ENCODE measurements at places on chromosomes 2 and 18. TPM values are rescaled to one million over a fixed set of nuclear protein-coding genes. Genes with fewer than 3 reads are reported as not detected.

DNA sequence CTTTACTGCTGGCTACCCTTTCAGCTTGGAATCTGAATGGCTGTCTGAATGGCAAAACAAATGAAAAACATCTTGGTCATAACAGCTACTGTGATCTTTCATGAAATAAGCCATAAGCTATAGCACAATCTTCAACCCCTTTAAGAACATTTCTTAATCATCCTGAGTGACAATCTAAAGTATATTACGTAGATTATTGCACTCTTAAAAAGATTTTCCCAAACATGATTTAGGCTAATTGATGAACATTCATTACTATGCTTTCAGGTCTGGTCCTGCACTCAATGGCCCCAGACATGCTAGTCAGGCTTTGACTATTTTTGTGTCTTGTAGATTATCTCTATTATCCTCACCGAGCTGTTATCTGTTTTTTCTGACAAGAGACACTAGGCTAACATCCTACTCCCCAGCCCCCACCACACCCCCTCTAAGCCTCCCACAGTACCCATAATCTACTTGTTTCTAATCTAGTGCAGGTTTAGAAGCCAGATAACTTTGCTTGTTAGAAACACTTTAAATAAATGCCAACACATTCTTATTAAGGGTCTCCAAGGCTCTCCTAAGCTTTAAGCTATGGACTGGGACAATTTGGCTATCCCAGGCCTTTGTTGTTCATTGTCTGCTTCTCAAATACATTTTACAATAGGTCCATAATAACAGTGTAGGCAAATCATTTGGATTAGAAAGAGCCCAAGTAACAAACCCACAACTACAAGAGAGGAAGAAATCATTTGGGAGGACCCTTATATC is 4.2 kb downstream of the SMAD2 start:
- H3K27ac ChIP-seq, result no peak overlapping the region
- DNase-seq, result no peak
- H3K36me3 ChIP-seq, result no peaks in the 10 kb centered on the region
- peaks cover 17% of the 10 kb centered on the region for H3K4me1 ChIP-seq
- H3K27me3 ChIP-seq, result no peaks in the 10 kb centered on the region

DNA sequence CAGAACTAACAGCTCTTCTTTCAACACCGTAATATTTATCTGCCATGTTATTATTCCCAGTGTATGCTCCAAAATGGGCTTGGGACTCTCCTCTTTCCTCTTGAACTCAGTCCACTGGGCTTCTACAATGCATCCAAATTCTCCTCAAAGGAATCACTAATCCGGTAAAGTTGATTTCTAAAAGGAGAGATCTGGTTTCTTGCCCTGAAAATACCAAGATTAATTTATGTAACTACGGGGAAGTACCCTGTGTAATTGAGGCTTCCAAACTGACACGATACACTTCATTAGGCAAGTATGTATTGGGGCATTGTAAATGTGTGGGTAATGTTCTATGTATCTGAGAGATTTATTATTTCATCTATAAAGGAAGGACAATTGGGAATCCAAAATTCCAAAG is 5.7 kb downstream of the NCKAP5 start:
- no peak overlapping the region for H3K4me3 ChIP-seq
- no peak overlapping the region for H3K27ac ChIP-seq
- no peaks in the 10 kb centered on the region for H3K36me3 ChIP-seq
- H3K27me3 ChIP-seq, result no peaks in the 10 kb centered on the region
- H3K4me1 ChIP-seq, result no peaks in the 10 kb centered on the region

- H3K4me3 ChIP-seq, result no peak overlapping the region
- peaks cover 5% of the 10 kb centered on the region for H3K27me3 ChIP-seq
- H3K36me3 ChIP-seq, result no peaks in the 10 kb centered on the region
These were observed 1.8 kb downstream of the SPEG start for GRCh38 chr2:219436491-219436890.

DNA sequence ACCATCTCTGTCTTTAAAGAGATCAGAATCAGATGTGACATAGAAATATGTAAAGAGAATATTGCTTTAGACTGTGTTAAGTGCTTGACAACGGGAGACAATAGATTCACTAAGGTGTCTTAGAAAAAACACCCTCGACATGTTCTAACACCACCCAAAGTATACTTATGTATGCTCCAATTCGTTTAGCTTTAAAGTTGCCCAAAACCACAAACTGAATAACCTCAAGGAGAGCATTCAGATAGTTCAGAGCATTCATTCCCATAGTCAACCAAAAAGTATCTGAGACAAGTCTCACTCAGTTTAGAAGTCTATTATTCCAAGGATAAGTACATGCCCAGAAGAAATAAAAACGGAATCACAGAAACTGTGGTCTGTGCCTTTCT is 96.4 kb downstream of the KYNU start:
- no peaks in the 10 kb centered on the region for H3K4me1 ChIP-seq
- no peaks in the 10 kb centered on the region for H3K36me3 ChIP-seq
- H3K27ac ChIP-seq, result no peak overlapping the region
- DNase-seq, result no peak

- no peaks in the 10 kb centered on the region for H3K4me1 ChIP-seq
- H3K27me3 ChIP-seq, result no peaks in the 10 kb centered on the region
- H3K4me3 ChIP-seq, result no peak overlapping the region
- DNase-seq, result no peak
These were observed 593.2 kb upstream of the ZNF804A start for GRCh38 chr2:184004948-184005672.

SLC30A3 gene
- total RNA-seq, result not detected

DNA sequence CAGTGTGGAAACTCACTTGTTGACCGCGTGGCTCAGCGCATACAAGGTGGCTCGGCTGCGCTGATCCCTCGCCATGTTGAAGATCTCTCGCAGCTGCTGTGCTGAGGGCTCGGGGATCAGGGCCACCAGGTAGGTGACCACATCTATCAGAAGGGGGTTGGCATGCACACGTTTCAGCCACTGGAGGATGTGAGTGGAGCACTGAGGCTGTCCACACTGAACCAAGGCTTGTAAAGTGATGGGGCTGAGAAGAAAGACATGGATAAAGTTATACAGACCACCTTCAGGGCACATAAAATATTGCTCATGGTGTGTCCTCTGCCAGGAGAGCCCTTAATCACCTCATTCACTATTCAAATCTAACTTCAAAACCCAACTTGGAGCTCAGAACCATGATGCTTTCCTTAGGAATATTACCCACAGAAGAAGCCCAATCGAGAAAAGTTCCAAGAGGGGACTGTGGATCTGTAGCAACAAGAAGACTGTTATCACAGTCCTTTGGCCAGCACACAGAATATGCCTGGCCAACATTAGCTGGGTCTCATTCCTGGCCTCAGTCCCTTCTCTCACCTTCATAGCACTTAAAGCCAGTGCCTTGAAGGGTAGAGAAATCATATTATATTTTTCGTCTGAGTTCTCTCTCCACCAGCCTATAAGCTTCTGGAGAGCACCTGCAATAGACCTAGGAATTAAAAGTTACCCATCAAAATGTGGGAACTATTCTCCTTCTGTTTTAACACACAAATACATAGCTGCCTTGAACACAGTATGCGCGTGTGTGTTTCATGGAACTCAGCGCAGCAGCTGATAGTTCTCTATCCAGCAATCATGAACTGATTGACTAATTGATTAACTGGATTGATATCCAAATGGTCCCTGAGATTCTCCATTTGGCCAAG is 11.3 kb downstream of the APOB start:
- H3K4me3 ChIP-seq, result no peak overlapping the region
- no peaks in the 10 kb centered on the region for H3K4me1 ChIP-seq
- peaks cover 99% of the 10 kb centered on the region for H3K36me3 ChIP-seq
- no peaks in the 10 kb centered on the region for H3K27me3 ChIP-seq
- no peak overlapping the region for H3K27ac ChIP-seq
- DNase-seq, result no peak

GCFC2 gene
- total RNA-seq, result 17.2 TPM

GRCh38 chr18:37335409-37335736 is 230.2 kb downstream of the CELF4 start:
- no peaks in the 10 kb centered on the region for H3K4me1 ChIP-seq
- no peak for DNase-seq
- no peaks in the 10 kb centered on the region for H3K27me3 ChIP-seq
- H3K36me3 ChIP-seq, result no peaks in the 10 kb centered on the region

- no peak overlapping the region for H3K4me3 ChIP-seq
- no peak for DNase-seq
- H3K4me1 ChIP-seq, result no peaks in the 10 kb centered on the region
- H3K27me3 ChIP-seq, result no peaks in the 10 kb centered on the region
These were observed 15.3 kb downstream of the CNOT11 start for GRCh38 chr2:101267671-101268656.

DNA sequence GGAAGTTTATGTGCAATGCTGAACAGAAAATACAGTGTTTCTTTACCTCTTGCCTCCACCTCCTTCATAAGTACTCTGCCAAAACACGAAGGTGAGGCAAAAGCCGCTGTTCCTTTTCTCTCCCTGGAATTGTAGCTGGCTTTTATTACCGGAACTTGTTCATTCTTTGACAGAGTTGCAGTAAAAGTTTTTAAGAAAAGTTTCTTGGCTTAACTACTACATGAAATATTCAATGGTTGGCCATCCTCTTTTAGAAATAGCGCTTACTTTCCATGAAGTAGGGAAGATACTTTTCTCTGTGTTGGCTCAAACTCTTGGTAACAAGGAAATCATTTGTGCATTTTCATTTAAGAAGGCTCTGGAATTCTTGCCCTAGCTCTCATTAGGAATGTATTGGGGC is 950.7 kb upstream of the FANCL start:
- no peaks in the 10 kb centered on the region for H3K4me1 ChIP-seq
- H3K27ac ChIP-seq, result no peak overlapping the region
- no peak for DNase-seq
- no peak overlapping the region for H3K4me3 ChIP-seq
- H3K27me3 ChIP-seq, result no peaks in the 10 kb centered on the region

RAB6C gene
- total RNA-seq, result not detected

GRCh38 chr2:18957909-18958308 is 368.5 kb upstream of the NT5C1B start:
- H3K4me1 ChIP-seq, result no peaks in the 10 kb centered on the region
- DNase-seq, result no peak
- no peaks in the 10 kb centered on the region for H3K27me3 ChIP-seq

GRCh38 chr2:235843591-235844395 is 324.4 kb downstream of the GBX2 start:
- no peaks in the 10 kb centered on the region for H3K36me3 ChIP-seq
- no peaks in the 10 kb centered on the region for H3K4me1 ChIP-seq
- no peak for DNase-seq
- H3K27ac ChIP-seq, result no peak overlapping the region
- no peaks in the 10 kb centered on the region for H3K27me3 ChIP-seq
- no peak overlapping the region for H3K4me3 ChIP-seq

DNA sequence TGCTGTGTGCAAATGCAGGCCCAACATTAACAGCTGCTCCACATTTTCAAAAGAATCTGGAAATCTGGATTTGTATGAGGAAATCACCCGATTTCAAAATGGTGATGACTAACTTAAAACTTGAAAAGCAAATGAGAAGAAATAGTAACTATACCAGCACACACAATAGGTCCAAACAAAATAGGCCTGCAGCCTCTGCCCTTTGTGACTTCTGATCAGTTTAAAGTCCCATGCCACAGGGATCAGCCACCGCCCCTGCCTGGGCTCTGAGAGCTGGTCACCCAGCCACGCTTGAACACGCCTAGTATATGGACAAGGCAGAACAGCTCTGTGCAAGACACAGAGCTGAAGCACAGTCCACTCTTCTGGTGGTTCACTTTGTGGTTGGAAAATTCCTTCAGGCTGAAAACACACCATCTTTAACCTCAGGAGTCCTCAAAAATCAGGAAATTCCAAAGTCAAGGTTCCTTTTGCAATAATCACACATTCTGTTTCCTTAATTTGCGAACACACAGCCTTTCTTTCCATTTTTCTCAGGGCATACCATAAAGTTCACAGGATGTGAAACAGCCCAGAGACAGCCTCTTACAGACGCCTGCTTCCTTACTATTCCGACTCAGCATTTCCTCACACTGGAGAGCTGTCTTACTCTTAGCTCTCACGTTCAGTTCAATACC is 150.1 kb upstream of the RIOK3 start:
- H3K4me3 ChIP-seq, result no peak overlapping the region
- no peaks in the 10 kb centered on the region for H3K27me3 ChIP-seq
- no peaks in the 10 kb centered on the region for H3K36me3 ChIP-seq
- no peak overlapping the region for H3K27ac ChIP-seq

GRCh38 chr2:10079870-10080535 is at the start of gene CYS1:
TSS of gene CYS1 (minus strand) at chr2:10080411. CDS start at chr2:10080223, 188 bp downstream.
- H3K4me3 ChIP-seq, result peak within 1 kb of the TSS; percentile 29
- DNase-seq, result no peak
- no peaks in the 10 kb centered on the region for H3K36me3 ChIP-seq
- peak within 1 kb of the TSS; percentile 45 for H3K27ac ChIP-seq
- H3K4me1 ChIP-seq, result peaks cover 7% of the 10 kb centered on the region

DNA sequence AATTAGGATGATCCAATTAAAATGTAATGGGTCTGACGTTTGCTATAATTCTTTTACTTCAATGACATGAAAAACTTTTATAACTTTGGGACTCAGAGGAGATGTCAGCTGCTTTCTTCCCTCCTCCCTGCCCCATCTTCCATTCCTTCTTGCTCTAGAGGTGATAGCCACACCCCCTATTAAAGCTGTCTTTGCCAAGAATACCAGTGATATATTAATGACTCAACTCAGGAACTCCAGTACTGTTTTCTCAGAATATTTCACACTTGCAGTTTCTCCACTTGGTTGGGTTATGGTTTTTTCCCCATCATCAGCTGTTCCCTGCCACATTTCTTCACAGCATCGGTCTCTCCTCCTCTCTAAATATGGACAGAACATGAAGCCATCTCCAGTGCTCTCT is 184.0 kb downstream of the KCNE4 start:
- no peak overlapping the region for H3K4me3 ChIP-seq
- no peak overlapping the region for H3K27ac ChIP-seq
- no peak for DNase-seq
- no peaks in the 10 kb centered on the region for H3K36me3 ChIP-seq

- no peaks in the 10 kb centered on the region for H3K4me1 ChIP-seq
- no peak for DNase-seq
- no peak overlapping the region for H3K4me3 ChIP-seq
- no peak overlapping the region for H3K27ac ChIP-seq
- H3K27me3 ChIP-seq, result no peaks in the 10 kb centered on the region
- H3K36me3 ChIP-seq, result no peaks in the 10 kb centered on the region
These were observed 388.7 kb upstream of the NRP2 start for GRCh38 chr2:205293559-205293958.

GRCh38 chr2:54560146-54560881 is 104.2 kb downstream of the SPTBN1 start:
- H3K36me3 ChIP-seq, result no peaks in the 10 kb centered on the region
- H3K4me1 ChIP-seq, result peaks cover 4% of the 10 kb centered on the region
- peak overlapping the region; percentile 68 for H3K4me3 ChIP-seq
- H3K27me3 ChIP-seq, result no peaks in the 10 kb centered on the region
- peak overlapping the region; percentile 95 for H3K27ac ChIP-seq

CGREF1 gene
- 3.0 TPM for total RNA-seq
